Cardiac septum (tissue), 1 donor: ENCODE measurements at places on chromosomes 2 and 18.

- DNase-seq: no peak
Observed at GRCh38 chr18:32760391-32760790, 12.4 kb downstream of the KLHL14 start.

DNA sequence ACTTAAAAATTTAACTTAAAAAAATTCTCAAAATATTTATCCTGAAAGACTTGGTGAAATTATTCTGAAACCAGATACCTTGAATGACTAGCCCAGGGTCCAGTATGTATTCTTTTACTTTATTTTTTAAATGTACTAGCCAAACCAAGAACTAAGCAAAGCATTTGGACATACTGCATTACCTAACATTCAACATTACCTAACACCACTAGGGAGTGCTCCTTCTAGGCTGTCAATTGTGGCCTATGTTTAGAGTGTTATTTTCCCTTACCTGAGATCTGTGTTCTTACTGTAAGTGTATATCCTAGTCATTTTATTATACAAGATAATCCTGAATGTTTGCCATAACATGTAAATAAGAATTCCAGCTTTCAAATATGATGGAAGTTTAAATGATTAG lies 496.6 kb downstream of the PTPRM start:
- DNase-seq: no peak

DNA sequence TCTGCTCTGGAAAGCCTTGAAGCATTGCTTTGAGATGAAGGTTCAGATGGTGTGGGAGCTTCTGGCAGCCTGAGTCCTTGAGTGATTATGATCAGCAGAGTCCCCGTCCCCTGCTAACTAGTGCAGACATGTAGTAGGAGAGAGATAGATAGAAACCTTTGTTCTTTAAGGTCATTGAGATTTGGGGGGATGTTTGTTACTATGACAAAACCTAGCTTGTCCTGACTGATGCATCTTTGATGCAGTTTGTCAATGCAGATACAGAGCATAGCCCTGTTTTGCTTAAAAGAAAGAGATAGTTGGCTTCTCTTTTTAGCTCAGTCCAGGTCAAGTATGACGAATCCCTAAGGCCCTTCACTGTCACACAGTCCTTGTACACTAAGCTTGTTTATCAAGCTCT lies 274.6 kb upstream of the DPP10 start:
- no peak for DNase-seq

- no peak for DNase-seq
Observed at GRCh38 chr18:27276886-27277285, 91.8 kb upstream of the CHST9 start.

DNA sequence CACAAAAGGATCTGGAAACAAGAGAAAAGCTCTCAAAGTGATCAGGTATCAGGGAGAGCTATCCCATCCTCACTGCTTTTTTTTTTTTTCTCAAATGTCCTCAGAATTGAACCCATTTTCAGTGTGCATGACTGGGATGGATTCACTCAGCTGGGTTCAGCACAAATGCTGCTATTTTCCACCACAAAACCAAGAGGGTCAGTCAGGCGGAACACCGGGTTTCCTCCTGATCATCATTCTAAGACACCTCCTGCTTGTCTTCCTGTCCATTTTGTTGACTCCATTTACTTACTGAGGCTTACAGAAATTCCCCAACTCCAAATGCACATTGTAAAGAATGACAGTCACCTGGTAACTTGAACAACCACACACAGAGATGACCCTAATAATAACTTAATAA lies 39.9 kb downstream of the CYRIA start:
- DNase-seq: no peak

- DNase-seq: no peak
Observed at GRCh38 chr2:36476411-36476810, 120.8 kb downstream of the CRIM1 start.

- DNase-seq: no peak
Observed at GRCh38 chr18:62289047-62289446, 36.1 kb upstream of the TNFRSF11A start.

GRCh38 chr2:144548532-144549191 lies 28.7 kb upstream of the ZEB2 start:
- no peak for DNase-seq

GRCh38 chr2:127110985-127111384 lies 4.0 kb upstream of the BIN1 start:
- DNase-seq: peak; percentile 26

GRCh38 chr2:6741229-6741628 lies 124.5 kb downstream of the CMPK2 start:
- DNase-seq: no peak

DNA sequence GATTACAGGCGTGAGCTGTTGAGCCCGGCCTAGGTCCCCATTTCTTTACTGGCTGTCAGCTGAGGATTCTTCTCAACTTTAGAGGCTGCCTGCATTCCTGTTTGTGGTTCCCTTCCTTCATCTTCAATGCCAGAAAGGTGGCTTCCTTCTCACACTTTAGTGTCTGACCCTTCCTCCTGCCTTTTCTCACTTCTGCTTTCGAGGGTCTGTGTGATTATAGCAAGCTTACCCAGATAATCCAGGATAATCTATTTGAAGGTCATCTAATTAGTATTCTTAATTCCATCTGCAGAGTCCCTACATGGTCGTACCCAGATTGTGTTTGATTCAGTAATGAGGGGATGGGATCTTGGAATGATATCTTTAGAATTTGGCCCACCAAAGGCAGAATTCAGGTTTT lies 157.4 kb downstream of the TANC1 start:
- DNase-seq: no peak

DNA sequence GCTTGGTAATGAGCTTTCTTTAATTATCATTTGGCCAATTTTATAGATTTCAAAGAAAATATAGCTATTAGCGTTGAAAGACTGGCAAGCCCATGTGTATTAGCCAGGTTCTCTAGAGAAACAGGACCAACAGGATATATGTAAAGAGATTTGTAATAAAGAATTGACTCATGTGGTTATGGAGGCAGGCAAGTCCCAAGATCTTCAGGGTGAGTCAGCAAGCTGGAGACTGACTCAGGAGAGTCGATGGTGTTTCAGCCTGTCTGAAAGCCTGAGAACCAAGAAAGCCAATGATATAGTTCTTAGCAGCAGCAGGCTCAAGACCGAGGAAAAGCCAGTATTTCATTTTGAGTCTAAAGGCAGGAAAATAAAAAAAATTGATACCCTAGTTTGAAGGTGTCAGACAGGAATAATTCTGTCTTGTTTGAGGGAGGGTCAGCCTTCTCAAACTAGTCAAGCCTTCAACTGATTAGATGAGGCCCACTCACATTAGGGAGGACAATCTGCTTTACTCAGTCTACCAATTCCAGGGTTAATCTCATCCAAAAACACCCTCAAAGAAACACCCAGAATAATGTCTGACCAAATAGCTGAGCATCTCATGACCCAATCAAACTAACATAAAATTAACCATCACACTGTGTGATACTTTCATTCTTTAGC lies 78.3 kb upstream of the CRIM1 start:
- no peak for DNase-seq

DNA sequence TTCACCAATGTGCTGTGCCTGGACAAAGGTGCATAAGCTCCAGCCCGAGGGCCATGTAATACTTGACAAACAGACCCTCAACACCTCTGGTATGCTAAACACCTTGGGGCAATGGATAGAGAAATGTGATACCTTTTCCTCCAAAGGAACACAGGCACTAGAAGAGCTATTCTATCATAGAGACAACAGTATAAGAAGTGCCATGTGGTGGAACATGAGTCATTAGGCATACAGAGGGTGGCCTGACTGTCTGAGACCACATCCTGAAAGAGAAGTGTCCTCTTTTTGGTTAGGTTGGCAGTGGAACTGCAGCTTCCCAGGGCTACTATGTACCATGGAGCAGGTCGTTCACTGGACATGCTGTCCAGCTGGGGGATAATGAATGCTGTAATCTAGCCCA lies 153.9 kb downstream of the INSIG2 start:
- DNase-seq: no peak

- DNase-seq: no peak
Observed at GRCh38 chr2:25332571-25332970, 9.2 kb downstream of the DNMT3A start.
